ENCODE measurements at places on chromosomes 5 and 9. TPM values are rescaled to one million over a fixed set of nuclear protein-coding genes. Genes with fewer than 3 reads are reported as not detected.

DNA sequence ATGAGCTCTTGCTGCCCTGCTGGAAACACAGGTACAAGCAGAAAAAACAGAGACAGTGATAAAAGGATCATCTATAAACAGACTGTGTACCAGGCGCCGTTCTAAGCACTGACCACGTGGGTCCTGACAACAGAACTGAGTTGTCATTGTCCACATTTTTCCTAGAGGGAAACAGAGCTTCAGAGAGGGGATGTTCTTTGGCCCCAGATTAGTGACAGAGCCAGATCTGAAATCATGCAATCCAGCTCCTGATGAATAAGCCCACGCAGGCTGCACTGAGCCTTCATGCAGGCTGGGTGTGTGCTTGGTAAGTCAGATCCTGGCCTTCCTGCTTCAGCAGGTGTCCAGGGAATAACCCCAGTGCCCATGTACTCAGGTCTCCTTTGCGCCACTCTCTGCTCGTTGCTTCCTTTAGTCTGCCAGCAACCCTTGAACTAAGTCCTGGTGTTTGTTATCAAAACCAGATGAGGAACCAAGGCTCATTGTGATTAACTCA, 22.8 kb upstream of the TCF7 start:
- no peak for DNase-seq
- H3K27me3 ChIP-seq: no peaks in the 10 kb centered on the region
- no peaks in the 10 kb centered on the region for H3K36me3 ChIP-seq
- no peak overlapping the region for H3K4me3 ChIP-seq

GRCh38 chr9:113919382-113919781, 43.3 kb downstream of the ZNF618 start:
- no peak overlapping the region for H3K4me3 ChIP-seq
- no peaks in the 10 kb centered on the region for H3K27me3 ChIP-seq
- no peak overlapping the region for H3K27ac ChIP-seq
- H3K4me1 ChIP-seq: peaks cover 14% of the 10 kb centered on the region
- no peak for DNase-seq

GRCh38 chr5:171913987-171914273, 92.5 kb downstream of the FBXW11 start:
- no peaks in the 10 kb centered on the region for H3K36me3 ChIP-seq
- peak overlapping the region; percentile 17 for H3K4me3 ChIP-seq
- H3K27me3 ChIP-seq: no peaks in the 10 kb centered on the region
- no peak for DNase-seq
- H3K27ac ChIP-seq: peak overlapping the region; percentile 5
- H3K4me1 ChIP-seq: peaks cover 50% of the 10 kb centered on the region

DNA sequence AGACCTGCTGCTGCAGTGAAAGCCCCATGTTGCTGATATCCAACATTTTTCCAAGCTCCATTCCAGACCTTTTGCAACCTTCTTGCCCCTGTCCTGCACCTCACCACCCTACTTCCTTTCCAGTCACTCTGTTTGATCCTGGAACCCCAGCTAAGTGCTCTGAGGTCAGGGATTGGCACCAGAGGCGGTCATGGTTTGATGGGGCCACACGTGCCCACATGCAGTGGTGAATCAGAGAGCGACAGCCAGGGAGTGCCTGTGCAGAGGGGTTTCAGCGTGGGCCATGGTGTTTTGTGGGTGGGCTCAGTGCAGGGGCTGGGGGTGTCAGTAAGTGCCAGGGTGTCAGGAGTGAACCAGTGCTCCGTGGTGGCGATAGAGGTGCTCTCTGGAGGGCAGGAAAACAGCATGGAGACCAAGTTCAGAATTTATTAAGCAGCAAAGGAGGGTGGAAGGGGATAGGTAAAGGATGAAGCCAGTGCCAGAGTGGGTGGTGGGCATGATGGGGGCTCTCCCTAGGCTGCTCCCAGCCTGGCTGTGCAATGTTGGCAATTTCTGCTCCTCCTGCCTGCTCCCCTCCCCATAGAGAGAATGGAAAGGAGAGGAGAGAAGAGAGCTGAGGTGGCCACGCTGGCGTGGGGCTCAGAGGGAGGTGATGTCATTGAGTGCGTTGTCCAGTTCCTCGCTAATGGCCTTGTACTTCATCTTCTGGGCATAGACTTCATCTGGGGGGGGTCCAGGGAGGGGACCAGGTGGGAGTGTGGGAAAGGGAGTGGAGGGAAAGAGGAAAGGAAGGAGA, 7.0 kb downstream of the TPM2 start:
- no peak for DNase-seq
- H3K27ac ChIP-seq: peak overlapping the region; percentile 10
- H3K4me1 ChIP-seq: peaks cover 11% of the 10 kb centered on the region
- no peaks in the 10 kb centered on the region for H3K27me3 ChIP-seq

DNA sequence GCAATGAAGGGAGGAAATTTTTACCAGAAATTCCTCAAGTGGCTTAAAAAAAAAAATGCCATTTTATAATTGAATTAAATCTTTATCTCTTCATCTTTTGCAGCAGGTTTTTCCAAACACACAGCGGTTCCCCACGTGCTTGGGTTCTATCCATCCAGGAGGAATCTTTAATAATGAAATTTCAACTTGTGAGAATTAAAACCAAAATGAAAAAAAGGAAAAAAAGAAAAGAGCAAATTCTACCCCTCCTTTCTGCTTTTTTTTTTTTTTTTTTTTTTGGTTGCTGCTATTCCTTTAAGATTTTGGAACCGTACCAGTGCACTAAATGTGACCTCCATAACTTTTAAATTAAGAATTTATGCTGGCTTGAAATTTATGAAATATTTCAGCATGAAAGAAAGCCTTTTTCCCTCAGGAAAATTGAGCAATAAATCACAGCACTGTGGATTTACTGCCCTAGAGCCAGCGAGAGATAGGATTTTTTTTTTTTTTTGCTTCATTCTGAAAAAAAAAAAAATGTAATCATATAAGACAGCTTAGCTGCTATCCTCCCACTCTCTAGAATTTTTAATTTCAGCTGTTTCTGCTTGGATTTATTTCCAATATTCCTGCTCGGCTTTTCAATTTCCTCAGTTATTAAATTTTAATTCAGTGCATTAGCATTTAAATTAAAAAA, 88.5 kb downstream of the ZNF618 start:
- H3K4me3 ChIP-seq: no peak overlapping the region
- DNase-seq: no peak
- H3K27me3 ChIP-seq: no peaks in the 10 kb centered on the region
- H3K27ac ChIP-seq: no peak overlapping the region

RPL37 gene
- 1,821 TPM for polyA plus RNA-seq

DNA sequence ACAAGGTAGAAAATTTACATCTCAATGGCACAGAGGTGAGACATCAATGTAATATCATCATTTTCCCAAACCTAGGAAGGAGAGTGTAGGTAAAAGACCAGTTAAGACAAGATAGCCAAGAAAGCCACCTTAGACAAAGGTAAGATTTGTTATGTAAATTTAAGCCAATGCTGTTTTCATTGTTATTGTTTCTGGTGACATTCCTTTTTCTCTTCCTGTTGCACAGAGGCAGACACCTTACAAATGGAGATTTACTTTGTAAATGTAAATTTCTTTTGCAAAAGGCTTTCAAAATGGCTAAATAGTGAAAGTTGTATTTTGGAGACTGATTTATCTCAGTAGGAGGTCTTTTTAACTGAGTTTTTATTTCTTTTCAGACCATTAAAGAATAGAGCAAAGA, 159.1 kb downstream of the YIPF5 start:
- no peak overlapping the region for H3K27ac ChIP-seq
- no peak overlapping the region for H3K4me3 ChIP-seq
- H3K36me3 ChIP-seq: peaks cover 8% of the 10 kb centered on the region
- H3K27me3 ChIP-seq: peaks cover 6% of the 10 kb centered on the region
- no peak for DNase-seq

DNA sequence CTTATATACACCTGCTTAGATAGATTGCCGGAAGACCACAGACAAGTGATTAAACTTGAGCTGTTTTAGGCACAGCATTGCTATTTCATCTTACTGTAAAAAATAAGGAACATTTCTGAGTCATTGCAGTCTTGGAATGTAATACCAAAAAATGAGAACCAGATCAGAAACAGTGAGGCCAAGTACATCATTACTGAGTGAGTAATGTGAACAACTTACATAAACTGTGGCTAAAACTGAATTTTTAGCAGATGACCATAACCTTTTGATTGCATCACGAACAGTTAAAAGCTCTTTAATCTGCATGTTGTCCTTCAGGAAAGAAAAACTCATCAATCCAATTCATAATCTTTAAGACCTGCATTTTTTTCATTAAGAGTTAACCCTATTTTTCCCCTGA, 157.1 kb upstream of the FGF10 start:
- no peak overlapping the region for H3K4me3 ChIP-seq
- H3K27ac ChIP-seq: no peak overlapping the region
- no peaks in the 10 kb centered on the region for H3K27me3 ChIP-seq
- no peaks in the 10 kb centered on the region for H3K36me3 ChIP-seq
- DNase-seq: no peak

UBTD2 gene
- polyA plus RNA-seq: 4.2 TPM

LCNL1 gene
- not detected for polyA plus RNA-seq

- no peak for DNase-seq
- no peaks in the 10 kb centered on the region for H3K36me3 ChIP-seq
- peaks cover 57% of the 10 kb centered on the region for H3K27me3 ChIP-seq
- no peak overlapping the region for H3K27ac ChIP-seq
- H3K4me1 ChIP-seq: no peaks in the 10 kb centered on the region
- no peak overlapping the region for H3K4me3 ChIP-seq
These were observed 599.3 kb upstream of the SGCD start for GRCh38 chr5:155727512-155728145.

DNA sequence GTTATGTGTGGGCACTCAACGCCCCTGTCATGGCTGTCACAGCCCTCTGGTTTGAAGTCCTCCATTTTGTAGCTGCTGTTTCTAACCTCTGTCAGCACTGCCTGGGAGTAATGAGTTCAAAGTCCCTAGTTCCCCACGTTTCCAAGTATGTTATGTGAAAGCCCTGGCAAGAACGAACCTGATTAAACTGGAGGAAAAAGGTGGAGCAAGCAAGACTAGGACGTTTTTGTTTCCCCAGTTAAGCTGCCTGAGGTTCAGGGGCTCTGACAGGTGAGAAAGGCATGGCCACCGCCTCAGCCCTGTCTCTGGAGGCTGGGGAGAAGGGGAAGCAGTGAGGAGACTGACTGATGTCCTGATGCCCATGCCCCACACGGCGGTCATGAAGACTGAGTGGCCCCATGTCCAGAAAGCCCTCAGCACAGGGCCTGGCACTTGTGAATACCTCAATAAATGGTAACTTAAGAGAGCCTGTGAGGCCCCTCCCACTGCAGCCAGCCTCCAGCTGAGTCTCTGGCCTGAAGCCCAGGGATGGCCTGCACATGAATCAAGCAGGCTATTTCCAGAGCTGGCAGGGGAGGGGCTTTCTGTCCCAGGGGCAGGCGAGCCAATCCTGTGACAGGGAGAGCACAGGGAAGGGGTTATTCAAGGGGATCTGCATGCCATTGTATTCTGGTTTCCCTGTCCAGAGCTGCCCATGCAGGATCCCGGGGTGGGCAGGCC, 61.8 kb downstream of the PFDN1 start:
- peaks cover 17% of the 10 kb centered on the region for H3K4me1 ChIP-seq
- no peaks in the 10 kb centered on the region for H3K36me3 ChIP-seq
- no peak overlapping the region for H3K4me3 ChIP-seq
- no peak for DNase-seq

ZNG1C gene
- polyA plus RNA-seq: 16.5 TPM

- peaks cover 4% of the 10 kb centered on the region for H3K4me1 ChIP-seq
- no peak overlapping the region for H3K27ac ChIP-seq
- peaks cover 21% of the 10 kb centered on the region for H3K36me3 ChIP-seq
- no peak for DNase-seq
- H3K27me3 ChIP-seq: no peaks in the 10 kb centered on the region
These were observed 42.0 kb downstream of the AMBP start for GRCh38 chr9:114035845-114036801.

LECT2 gene
- not detected for polyA plus RNA-seq

DNA sequence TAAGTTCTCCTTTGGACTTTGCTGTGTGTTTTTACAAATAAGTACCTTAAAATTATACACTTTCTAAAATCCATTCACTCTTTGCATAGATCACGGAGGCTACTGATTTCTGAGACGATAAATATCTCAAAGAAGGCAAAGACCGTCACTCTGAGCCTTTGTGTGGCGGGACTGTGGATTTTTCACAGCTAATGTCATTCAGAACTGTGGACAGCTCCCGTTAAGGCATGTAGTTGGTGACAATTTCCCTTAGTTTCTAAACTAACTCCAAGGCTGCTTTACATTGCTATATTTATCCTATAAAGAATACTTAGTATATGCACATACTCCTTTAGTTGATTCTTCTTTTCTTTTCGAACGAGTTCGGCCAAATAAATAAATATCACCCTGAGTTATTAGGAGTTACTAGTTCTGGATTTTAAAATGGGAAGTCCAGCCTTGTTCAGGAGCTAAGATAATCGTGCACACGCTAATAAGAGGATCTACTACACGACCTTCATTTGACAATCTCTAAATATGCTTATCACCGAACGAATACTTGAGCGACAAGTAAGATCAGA, 1.8 kb downstream of the HCN1 start:
- H3K4me1 ChIP-seq: peaks cover 5% of the 10 kb centered on the region
- no peak overlapping the region for H3K27ac ChIP-seq
- H3K4me3 ChIP-seq: no peak overlapping the region
- H3K27me3 ChIP-seq: peaks cover 29% of the 10 kb centered on the region
- no peaks in the 10 kb centered on the region for H3K36me3 ChIP-seq

CTSV gene
- not detected for polyA plus RNA-seq

DNA sequence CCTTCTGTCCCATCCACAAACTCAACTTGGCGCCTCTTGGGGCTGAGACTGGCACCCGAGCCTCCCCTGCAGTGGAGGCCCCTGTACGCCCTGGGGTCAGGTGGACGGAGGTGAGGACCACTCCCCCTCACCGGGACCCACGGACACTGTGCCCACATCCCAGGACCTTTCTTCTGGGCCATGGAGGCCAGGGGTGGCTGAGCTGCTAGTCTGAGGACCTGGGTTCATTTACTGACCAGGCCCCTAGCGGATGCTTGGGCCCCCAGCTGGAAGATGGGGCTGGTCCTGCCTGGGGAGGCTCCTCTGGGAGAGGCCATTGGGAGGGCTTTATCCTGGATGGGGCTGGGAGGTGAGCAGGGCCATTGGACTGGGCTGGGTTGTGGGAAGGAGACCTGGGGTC, 16.9 kb upstream of the SLC6A19 start:
- H3K4me3 ChIP-seq: no peak overlapping the region
- no peak for DNase-seq
- no peak overlapping the region for H3K27ac ChIP-seq
- H3K4me1 ChIP-seq: no peaks in the 10 kb centered on the region
- H3K27me3 ChIP-seq: no peaks in the 10 kb centered on the region
- H3K36me3 ChIP-seq: no peaks in the 10 kb centered on the region

PNPLA7 gene
- polyA plus RNA-seq: 5.8 TPM

- DNase-seq: no peak
- no peaks in the 10 kb centered on the region for H3K4me1 ChIP-seq
- no peaks in the 10 kb centered on the region for H3K36me3 ChIP-seq
- H3K27me3 ChIP-seq: no peaks in the 10 kb centered on the region
- no peak overlapping the region for H3K27ac ChIP-seq
These were observed 51.3 kb upstream of the MROH2B start for GRCh38 chr5:41122459-41122858.
